ENCODE measurements at places on chromosomes 3 and 15.

GRCh38 chr3:76930712-76931111, 109.2 kb upstream of the ROBO2 start:
- DNase-seq = no peak

- peak; percentile 31 for DNase-seq
These were observed 12.3 kb upstream of the PCSK6 start for GRCh38 chr15:101501703-101502373.

GRCh38 chr15:65690173-65690572, 68.4 kb downstream of the SLC24A1 start:
- no peak for DNase-seq

GRCh38 chr3:134487406-134487805, 1.5 kb downstream of the CEP63 start:
- DNase-seq = no peak

- DNase-seq = no peak
These were observed 3.1 kb upstream of the LARP6 start for GRCh38 chr15:70856884-70857561.

Measured in activated T-helper 2 cell treated with anti-CD3 and anti-CD28 coated beads, Interferon-gamma antibody, Interleukin-2, Interleukin-4, amounts not matched to agents 10 μg/mL and 5 μg/mL and 100 μg/mL, durations not matched to agents 14 hours and 24 hours and 36 hours (primary cell).